ENCODE measurements at places on chromosomes 13 and 19.

- no peak for DNase-seq
These were observed 583 bp downstream of the CCDC61 start for GRCh38 chr19:45995715-45996385.

DNA sequence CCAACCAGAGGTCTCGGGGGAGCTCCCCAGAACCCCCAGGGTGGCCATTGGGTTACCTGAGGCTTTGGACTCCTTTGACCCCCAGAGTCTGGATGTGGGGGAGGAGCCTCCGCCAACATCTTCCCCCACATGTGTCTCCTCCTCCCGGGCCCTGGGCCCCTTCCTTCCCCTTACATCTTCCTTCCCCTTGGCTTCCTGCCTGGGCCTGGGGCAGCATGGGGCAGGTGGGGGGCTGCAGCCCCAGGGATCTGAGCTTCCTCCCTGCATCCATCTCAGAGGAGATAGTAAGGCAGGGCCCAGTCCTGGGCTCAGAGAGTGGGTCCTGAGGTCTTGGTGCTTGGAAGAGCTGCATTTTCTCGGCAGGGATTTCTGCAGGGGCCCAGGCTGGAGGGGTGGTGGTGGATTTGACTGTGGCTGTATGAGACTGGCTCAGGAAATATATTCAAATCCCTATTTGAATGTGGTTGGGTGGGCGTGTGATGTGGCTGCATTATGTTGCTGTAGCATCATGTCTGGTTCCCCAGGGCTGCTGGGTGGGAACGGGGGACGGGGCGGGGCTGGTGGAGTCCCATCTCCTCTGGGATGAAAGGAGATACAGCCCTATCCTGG is 919 bp downstream of the VAV1 start:
- DNase-seq, result no peak

- no peak for DNase-seq
These were observed at the start of gene KLHL1 for GRCh38 chr13:70108356-70109105. KLHL1 (minus strand) TSS chr13:70108452; CDS start chr13:70107699, 753 bp downstream.

DNA sequence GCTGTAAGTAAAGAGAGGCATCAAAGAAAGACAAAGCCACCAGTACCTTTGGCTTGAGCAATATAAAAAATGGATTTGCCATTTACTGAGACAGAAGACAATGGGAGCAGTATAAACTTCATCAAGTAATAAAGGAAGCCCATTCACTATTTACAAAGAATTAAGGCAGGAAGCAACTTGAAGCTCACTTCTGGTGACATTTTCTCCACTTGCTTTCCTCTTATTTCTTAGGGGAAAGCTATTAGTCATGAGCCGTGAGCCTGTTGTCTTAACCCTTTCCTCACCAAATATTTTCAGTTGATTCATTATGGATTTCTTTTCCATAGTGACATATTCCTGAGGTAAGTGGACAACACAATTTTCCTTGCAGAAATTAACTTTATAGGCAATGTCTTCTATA is 156.8 kb downstream of the DNAJC3 start:
- DNase-seq, result no peak

- no peak for DNase-seq
These were observed 513.6 kb downstream of the IRS2 start for GRCh38 chr13:109272595-109273325.

DNA sequence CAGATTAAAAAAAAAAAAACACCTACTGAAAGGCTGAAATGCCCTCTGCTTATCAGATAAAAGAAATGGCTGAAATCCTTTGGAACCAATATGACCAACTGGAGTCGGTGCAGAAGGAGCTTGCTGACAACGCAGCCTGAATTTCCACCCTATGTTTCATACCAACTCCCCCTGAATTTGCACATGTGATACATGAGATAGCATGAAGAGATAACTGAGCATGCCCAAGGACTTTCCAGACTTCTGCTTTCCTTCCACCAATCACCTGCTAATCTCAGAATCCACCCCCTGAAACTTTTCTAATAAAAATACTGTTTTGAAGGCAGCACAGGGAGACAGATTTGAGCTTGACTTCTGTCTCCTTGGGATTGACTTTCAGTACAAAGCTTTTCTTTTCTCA is 32.2 kb upstream of the WDFY2 start:
- no peak for DNase-seq

DNA sequence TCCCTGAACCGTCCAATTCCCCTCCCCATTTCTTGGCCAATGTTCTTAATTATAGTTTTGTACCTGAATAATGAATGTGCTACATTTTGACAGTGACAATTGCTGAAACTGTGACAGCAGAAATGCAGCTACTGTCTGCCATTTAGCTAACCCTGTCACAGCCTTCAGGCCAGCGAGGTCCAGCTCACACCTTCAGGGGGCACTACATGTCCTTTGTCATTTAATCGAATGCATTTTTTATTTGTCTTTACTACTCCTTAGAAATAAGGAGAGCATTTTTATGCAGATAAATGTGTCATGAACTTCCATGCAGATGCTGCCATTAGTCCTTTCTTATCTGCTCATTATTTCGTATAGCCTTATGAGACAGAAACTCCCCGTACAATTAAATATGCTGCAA is 159.9 kb downstream of the MZT1 start:
- no peak for DNase-seq

GRCh38 chr19:13723206-13723605 is 41.1 kb upstream of the MRI1 start:
- DNase-seq, result no peak
